ENCODE measurements at places on chromosomes 5 and 9.
A peak's percentile ranks its signal among the peaks of the same experiment; 100 is the strongest.

GRCh38 chr5:68968429-68968828, 125.4 kb upstream of the SLC30A5 start:
- no peak for DNase-seq

DNA sequence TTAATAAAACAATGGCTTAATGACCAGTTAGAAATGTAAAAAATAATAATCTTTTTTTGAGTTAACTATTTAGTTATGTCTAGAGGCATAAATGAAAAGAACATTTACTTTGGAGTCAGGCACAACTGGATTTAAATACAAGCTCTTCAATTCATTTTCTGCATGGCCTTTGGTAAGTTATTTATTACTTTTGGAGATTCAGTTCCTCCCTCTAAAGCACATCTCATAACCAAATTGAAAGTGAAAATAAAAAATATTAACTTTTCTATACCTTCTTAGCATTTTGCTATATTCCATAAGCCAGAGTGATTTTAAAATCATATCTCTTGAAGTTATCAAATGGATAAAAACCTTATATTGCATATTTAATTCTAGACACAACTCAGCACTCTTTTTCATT, 434.9 kb upstream of the SMARCA2 start:
- DNase-seq, result no peak

- no peak for DNase-seq
Measured at GRCh38 chr9:117375956-117376355, 38.9 kb downstream of the ASTN2 start.

- no peak for DNase-seq
Measured at GRCh38 chr5:23302438-23302837, 205.0 kb upstream of the PRDM9 start.

GRCh38 chr5:82754036-82754746, 323.0 kb downstream of the TMEM167A start:
- DNase-seq, result no peak

- no peak for DNase-seq
Measured at GRCh38 chr9:82332774-82333152, 344.2 kb downstream of the SPATA31D1 start.

GRCh38 chr5:57386958-57387357, 95.7 kb downstream of the ACTBL2 start:
- no peak for DNase-seq

- DNase-seq, result no peak
Measured at GRCh38 chr5:59685793-59686192, 207.7 kb downstream of the PDE4D start.

DNA sequence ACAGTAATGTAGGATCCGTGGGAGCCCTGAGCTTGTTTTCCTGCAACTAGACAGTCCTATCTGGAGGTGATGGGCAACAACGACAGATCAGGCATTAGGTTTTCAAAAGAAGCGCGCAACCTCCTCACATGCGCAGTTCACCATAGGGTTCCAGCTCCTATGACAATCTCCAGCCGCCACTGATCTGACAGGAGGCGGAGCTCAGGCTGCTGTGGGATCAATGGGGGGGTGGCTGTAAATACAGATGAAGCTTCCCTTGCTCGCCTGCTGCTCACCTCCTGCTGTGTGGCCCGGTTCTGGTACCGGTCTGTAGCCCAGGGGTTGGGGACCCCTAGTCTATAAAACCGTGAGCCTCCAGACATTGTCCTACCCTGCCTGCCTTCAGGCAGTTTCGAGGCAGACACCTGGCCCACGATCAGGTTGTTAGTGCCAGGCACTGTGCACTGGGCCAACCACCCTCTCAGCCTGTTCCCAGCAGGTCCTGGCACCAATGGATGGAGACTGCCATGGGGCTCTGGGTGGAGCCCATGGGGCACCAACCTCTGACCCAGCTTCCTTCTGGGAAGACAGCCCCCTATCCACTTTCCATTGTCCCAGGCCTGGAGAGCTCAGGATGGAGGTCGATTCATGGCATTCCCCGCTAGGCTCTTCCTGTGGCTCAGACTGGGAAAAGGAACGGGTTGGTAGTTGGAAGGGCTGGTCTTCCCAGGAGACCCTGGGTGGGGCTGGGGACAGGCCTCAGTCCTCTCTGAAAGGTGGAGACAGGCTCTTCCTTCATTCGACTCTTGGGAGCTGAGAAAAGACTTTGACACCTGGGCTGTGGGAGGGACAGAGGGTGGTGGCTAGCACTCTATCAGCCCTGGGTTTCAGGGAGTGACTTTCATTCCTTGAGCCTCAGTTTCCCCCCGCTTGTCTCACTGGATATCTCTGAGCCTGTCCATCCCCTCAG, 1.7 kb downstream of the ENDOG start:
- no peak for DNase-seq

- no peak for DNase-seq
Measured at GRCh38 chr5:133749331-133749985, 137.1 kb upstream of the FSTL4 start.

DNA sequence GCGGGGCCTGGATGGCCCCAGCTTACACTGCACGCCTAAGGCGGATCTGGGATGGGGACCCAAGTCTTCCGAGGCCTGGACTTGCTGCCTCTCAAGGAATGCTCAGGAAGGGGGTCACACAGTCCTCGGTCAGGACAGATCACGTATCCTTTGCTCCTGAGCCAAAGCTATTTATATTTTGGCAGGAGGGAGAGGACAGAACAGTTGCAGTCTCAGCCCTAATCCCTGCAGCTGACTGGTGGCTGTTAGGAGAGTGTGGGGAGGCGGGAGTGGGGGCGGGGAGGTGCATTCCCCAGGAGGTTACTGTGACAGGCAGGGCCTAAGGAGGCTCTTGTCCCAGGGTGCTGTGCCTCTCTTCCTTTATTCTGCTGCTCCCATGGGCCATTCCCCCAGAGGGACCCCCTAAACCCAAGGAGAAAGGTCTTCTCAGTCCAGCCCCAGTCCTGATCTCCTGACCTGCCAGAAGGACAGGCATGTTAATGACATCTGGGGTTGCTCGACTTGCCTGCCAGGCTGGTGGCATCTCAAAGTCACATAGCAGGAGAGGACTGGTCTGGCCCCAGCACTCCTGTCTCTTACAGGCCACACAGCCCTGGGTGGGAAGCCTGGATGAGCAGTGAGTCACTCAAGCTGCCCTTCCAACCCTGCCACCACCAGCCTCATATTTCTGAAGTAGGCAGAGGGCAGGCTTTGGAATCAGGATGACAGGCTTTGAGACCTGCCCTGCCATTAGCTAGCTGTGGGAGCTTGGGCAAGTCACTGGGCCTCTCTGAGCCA, 51.9 kb downstream of the COL27A1 start:
- DNase-seq, result no peak

DNA sequence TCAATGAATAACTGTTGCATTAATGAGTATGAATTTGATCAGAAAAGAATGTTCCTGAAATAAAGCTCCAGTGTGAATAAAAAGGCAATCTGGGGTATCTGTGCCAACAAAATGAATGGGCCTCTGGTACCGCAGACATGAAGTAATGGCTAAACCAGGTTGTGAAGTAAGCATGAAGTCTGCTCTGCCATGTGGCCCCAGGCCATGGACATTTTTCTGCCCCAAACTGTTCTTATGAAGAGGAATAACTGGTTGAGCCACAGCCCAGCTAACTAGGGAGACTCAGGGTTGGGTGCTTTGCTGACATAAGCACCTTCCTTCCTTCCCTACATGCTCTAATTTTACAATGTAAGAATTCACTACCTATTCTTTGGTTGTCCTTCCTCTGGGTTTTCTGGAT, 147.4 kb upstream of the LRRTM2 start:
- DNase-seq, result no peak

DNA sequence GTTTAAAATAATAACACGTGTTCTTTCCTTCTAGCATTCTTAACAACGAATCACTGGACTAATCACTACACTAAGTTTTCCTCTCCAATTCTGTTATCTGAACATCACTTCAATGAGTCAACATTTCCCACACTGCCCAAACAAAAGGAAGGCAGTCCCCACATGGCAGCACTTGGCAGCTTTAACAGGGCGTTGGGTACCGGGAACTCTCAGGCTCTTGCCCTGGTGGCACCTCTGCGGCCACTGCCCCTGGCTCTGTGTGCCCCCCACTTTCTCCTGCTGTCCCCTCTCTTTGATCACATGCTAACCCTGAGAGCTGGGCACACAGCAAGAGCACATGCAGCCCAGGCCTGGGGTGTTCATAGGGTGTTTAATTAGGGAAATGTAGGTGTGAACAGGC, 15.7 kb downstream of the SLC6A3 start:
- DNase-seq, result no peak

DNA sequence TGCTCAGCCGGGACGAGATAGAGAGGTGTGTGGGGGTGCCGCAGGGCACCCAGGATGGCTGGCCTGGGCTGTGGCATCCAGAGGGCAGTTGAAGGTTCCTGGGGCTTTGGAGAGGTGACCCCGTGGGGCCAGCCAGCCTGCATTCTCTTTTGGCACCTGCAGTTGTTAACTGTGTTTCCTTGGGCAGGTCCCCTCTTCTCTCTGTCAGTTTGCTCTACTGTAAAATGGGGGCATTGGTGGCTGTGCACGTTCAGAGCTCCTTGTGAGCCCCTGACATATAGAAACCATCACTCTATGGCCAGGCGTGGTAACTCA, 8.5 kb downstream of the ZDHHC12 start:
- DNase-seq, result no peak

DNA sequence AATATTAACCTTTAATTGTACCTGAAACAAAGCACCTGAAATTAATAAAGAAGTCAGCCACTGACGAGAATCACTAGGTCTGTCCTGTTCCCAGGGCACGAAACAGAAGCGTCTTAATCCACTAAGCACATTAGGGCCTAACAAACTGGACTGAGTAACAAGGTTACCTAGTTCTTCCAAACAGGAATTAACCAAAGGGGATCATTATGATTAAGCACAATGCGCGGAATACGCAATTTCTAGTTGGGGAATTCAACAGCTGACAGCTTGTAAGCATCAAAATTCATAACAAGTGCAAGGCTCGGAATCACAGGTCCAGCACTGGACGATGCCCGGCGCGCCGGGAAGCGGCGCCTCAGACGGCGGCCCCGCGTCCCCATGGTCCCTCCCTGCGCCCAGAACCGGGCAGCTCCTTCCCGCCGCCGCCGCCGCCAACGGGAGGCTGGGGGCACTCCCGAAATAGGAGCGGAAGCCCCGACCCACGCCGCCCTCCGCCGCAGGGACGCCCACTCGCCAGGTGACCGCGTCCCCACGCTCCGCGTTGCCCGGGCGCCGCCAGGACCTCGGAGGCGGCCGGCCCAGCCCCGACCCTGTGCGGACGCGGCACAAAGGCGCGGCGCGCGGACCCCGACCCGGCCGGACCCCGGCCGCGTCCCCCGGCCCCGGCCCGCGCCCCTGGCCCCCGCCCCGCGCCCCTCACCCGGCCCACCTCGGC, 898 bp downstream of the CAMSAP1 start:
- DNase-seq, result no peak

- peak; percentile 43 for DNase-seq
Measured at GRCh38 chr5:112921026-112921832, 798 bp downstream of the REEP5 start.

- no peak for DNase-seq
Measured at GRCh38 chr9:33153666-33154065, 13.5 kb downstream of the B4GALT1 start.

DNA sequence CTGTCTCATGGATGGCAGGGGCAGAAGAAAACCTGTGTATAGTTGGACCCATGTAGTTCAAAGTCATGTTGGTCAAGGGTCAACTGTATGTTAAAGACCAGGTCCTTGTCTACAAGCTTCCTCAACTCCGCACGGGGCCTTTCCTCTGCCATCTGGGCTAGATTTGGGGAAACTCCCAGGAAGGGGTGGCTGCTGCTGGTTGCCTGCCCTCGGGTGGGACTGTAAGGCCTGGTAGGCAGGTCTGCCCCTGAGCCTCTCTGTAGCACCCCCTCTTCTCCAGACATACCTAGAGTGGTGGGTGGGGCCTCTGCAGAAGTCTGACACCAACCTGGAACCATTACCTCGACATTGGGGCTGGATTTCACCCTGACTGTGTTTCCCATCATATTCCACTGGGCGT, 15.2 kb downstream of the ENHO start:
- DNase-seq, result no peak

GRCh38 chr9:99682870-99683269, 138.8 kb upstream of the NR4A3 start:
- no peak for DNase-seq

DNA sequence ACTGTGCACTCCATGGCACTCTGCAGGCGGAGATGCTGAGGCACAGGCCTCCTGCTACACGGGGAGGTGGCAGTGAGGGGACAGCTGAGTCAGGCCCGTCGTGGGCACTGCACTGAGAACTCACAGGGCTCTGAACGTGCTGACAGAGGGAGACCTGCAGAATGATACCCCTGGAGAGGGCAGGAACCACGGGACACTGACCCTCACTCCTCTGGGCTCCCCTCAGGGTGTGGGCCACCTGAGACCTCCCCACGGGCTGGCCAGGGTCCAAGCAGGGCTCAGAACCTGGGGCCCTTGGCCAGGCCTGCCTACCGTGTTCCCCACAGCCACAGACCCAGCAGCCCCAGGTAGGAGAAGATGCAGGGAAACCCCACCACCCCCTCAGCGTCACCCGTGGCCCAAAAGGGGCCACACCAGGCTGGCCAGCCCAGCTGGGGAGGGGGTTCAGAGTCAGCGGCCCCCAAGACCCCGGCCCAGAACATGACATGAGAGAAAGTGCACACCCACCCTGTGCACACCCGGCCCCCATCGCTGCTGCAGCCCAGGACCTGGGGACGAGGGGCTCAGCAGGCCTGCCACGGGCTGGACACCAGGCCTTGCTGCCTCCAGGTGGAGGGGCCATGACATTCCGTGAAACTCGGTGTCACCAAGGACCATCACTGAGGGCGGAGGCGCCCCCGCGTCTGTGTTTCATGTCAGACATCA, 30.9 kb downstream of the GLT6D1 start:
- DNase-seq, result no peak

GRCh38 chr5:177403792-177404640, 3.6 kb upstream of the PFN3 start:
- DNase-seq, result peak; percentile 77

DNA sequence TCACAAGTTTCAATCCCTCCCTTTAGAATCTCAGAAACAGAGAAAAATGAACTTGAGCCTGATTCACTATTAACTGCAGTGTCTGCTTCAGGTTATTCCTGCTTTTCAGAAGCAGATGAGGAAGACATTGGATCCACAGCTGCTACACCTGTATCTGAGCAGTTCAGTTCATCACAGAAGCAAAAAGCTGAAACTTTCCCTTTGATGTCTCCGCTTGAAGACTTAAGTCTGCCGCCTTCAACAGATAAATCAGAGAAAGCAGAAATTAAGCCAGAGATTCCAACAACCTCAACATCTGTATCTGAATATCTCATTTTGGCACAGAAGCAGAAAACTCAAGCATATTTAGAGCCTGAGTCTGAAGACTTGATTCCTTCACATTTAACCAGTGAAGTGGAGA, 42.1 kb downstream of the CMYA5 start:
- DNase-seq, result no peak

- no peak for DNase-seq
Measured at GRCh38 chr9:106981396-106982287, 118.7 kb downstream of the ZNF462 start.

Measured in effector CD4-positive, alpha-beta T cell (primary cell).